ENCODE measurements at places on chromosomes 6 and 20.

DNA sequence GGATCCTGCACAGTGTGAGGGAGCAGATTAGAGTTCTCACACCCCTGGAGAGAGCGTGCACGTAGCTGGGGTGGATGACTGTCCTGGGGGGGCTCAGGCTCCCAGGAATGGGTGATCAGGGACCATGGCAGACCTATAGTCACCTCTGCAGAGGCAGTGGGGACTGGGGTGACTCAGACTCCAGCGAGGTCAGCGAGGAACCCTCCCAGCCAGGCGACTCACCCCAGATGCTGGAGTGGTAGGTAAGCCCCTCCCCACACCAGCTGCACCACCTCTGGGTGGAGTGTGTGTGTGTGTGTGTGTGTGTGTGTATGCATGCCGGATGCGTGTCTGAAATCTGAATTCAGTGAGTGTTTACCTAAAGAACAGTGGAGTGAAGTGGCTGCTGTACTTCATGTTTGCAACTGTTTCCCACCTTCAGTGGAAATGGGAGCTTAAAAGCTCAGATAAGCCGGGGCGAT, 17.4 kb upstream of the GTSF1L start:
- DNase-seq = no peak

- DNase-seq = no peak
These were observed 157.6 kb downstream of the SOBP start for GRCh38 chr6:107647439-107647948.

GRCh38 chr6:14254505-14254904, 136.9 kb downstream of the CD83 start:
- DNase-seq = no peak

GRCh38 chr6:142913511-142914047, 31.4 kb downstream of the HIVEP2 start:
- DNase-seq = no peak

- DNase-seq = no peak
These were observed 121.3 kb upstream of the PTPN1 start for GRCh38 chr20:50388733-50389437.
